Caco-2 (cell line): ENCODE measurements at places on chromosomes 3 and 15.

GRCh38 chr3:140189976-140190375 lies 255.0 kb downstream of the CLSTN2 start:
- no peak overlapping the region for H3K4me3 ChIP-seq
- no peaks in the 10 kb centered on the region for H3K4me1 ChIP-seq
- no peak overlapping the region for H3K27ac ChIP-seq
- no peak for DNase-seq

DNA sequence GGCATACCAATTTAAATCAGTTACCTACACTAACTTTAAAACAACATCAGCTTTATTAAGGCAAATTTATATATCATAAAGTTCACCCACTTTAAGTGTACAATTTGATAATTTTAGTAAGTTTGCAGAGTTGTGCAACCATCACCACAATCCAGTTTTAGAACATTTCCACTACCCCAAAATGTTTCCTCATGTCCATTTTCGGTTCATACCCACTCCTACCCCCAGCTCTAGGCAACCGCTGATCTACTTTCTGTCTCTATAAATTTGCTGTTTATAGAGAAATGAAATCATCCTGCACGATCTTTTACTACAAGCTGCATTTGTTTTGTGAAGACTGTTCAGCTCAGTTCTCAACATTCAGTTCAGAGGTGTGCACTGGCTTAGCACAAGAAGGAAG lies 31.5 kb upstream of the FAM81A start:
- no peaks in the 10 kb centered on the region for H3K36me3 ChIP-seq
- no peak for DNase-seq
- H3K27me3 ChIP-seq, result no peaks in the 10 kb centered on the region
- no peak overlapping the region for H3K4me3 ChIP-seq
- no peak overlapping the region for H3K27ac ChIP-seq

DNA sequence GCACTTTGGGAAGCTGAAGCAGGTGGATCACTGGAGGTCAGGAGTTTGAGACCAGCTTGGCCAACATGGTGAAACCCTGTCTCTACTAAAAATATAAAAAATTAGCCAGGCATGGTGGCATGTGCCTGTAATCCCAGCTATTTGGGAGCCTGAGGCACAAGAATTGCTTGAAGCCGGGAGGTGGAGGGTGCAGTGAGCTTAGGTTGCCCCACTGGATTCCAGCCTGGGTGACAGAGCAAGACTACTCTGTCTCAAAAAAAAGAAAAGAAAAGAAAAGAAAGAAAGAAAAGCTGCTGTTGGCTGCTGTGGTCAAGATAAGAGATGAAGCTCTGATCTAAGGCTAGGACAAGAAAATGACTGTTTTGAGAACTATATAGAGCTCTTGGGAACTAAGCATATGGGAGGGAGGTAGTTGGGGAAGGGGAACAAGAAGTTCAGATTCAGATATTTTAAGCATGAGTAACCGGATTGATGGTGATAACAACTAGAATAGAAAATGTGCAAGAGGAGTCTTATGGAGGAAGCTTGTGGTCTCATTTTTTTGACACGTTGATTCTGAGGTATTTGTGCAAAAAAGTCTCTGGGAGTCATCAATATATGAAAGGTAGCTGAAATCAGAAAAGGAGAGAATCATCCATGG lies 25.7 kb downstream of the DNAH12 start:
- peak overlapping the region; percentile 61 for H3K27ac ChIP-seq
- no peaks in the 10 kb centered on the region for H3K36me3 ChIP-seq
- no peak overlapping the region for H3K4me3 ChIP-seq
- peaks cover 12% of the 10 kb centered on the region; the same call in 1 of the 2 replicates for H3K4me1 ChIP-seq

DNA sequence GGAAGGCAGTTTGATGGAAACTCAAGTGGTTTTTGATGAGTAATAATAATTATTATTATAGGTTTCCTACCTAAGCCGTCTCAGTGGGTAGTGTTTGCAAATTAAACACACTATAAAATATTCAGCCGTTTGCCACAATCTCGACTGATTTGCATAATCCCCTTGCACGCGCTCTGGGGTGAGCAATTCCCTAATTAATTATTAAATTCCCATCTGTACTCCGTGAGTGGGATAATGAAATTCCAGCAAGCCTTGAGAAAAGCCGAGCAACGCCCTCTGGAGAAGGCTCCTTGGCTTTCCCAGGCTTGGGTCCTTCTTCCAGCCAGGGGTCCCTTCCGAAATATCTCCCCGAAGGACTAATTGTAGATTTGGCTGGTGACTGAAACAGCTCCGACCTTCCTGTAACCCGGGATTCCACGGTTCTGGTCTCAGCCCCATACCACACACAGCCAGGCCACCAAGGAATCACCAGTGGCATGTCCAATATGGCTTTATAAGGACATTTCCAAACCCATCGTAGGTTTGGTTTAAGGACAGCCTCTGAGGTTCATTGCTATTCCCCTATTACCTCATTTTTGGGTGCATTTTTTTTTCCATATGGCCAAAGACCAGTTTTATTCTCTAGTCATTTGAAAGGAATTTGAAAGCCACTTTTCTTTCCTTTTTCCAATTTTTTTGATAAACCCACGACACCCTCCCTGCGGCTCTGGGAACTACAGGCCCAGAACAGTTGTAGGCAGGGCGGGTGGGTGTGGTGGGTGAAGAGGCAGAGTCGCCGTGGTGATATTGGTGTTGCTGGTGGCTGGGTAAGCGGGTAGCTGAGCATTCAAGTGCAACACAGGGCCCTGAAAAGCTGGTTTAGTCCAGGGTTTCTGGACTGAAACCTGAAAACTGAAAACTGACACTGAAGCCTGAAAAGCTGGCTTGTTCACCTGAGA lies 33.2 kb upstream of the RGMA start:
- no peaks in the 10 kb centered on the region for H3K4me1 ChIP-seq
- H3K27ac ChIP-seq, result no peak overlapping the region
- H3K27me3 ChIP-seq, result no peaks in the 10 kb centered on the region
- no peak for DNase-seq
- H3K4me3 ChIP-seq, result no peak overlapping the region

DNA sequence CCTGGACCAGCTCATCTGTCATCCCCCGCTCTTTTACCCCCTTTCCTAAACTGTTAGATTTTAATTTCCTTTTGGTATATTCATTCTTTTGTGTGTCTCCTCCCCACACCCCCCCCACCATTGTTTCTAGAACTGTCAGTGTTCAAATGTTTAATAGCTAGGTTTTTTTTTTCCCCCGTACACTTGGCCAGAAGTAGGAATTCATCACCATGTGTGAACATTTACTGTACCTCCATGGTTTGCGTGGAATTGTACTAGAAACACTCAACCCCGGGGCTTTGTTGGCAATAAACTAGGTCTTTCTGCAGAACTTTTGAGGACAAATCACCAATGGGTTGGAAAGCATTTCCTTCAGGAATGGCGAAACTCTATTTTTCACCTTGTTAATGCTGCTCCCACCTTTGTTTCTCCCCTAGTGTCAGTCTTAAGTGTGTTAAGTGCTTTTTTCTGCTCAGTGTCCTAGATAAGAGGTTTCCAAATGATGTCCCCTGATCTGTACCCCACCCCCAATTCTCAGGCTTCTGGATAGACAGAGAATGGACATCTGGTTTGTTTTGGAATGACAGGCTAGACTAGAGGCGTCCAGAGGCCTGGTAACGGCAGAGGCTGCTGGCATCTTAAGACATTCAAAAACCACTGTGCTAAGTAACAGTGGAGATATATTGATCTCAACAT lies 76.8 kb downstream of the SMAD3 start:
- no peak overlapping the region for H3K4me3 ChIP-seq
- H3K36me3 ChIP-seq, result no peaks in the 10 kb centered on the region
- no peaks in the 10 kb centered on the region for H3K27me3 ChIP-seq
- H3K27ac ChIP-seq, result no peak overlapping the region

GRCh38 chr3:14780927-14781507 lies 37.7 kb upstream of the FGD5 start:
- H3K4me1 ChIP-seq, result no peaks in the 10 kb centered on the region
- no peaks in the 10 kb centered on the region for H3K27me3 ChIP-seq
- H3K27ac ChIP-seq, result no peak overlapping the region

- no peaks in the 10 kb centered on the region for H3K36me3 ChIP-seq
- H3K27ac ChIP-seq, result no peak overlapping the region
- DNase-seq, result no peak
- no peaks in the 10 kb centered on the region for H3K4me1 ChIP-seq
Observed at GRCh38 chr15:48062148-48062872, 58.5 kb upstream of the SLC24A5 start.

DNA sequence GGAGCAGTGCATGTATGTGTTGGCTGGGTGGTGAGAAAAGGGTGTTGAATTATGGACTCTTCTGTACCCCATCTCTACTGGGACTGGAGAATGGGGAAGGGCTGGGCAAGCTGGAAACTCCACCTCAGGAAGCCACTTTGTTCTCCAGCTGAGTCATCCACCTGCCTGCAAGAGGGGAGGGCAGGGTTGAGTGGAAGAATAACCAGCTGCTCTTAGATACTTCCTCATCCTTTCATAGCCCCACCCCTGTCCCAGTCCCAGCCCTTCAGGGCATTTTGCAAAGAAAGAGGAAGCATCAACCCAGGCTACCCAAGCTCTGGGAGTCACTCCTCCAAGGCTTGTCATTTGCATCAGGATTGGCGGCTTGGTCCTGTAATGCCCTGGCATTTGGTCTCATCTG lies 33.1 kb downstream of the RAB11A start:
- peak overlapping the region; percentile 94 for H3K27ac ChIP-seq
- H3K36me3 ChIP-seq, result peaks cover 1% of the 10 kb centered on the region
- H3K27me3 ChIP-seq, result no peaks in the 10 kb centered on the region

GRCh38 chr3:160265088-160265487 lies 39.9 kb downstream of the C3orf80 start:
- H3K4me1 ChIP-seq, result no peaks in the 10 kb centered on the region
- H3K27ac ChIP-seq, result no peak overlapping the region
- no peaks in the 10 kb centered on the region for H3K27me3 ChIP-seq
- no peak for DNase-seq
- H3K4me3 ChIP-seq, result no peak overlapping the region
- H3K36me3 ChIP-seq, result no peaks in the 10 kb centered on the region

GRCh38 chr15:39501366-39502081 lies 79.4 kb upstream of the THBS1 start:
- H3K4me1 ChIP-seq, result no peaks in the 10 kb centered on the region
- H3K36me3 ChIP-seq, result no peaks in the 10 kb centered on the region
- no peaks in the 10 kb centered on the region for H3K27me3 ChIP-seq

GRCh38 chr15:39599871-39600270 lies 19.0 kb downstream of the THBS1 start:
- no peaks in the 10 kb centered on the region for H3K36me3 ChIP-seq
- DNase-seq, result no peak
- H3K4me3 ChIP-seq, result no peak overlapping the region
- H3K27me3 ChIP-seq, result no peaks in the 10 kb centered on the region

- H3K27me3 ChIP-seq, result no peaks in the 10 kb centered on the region
- H3K36me3 ChIP-seq, result no peaks in the 10 kb centered on the region
- DNase-seq, result no peak
- H3K4me3 ChIP-seq, result no peak overlapping the region
Observed at GRCh38 chr15:75350601-75351361, 3.9 kb downstream of the NEIL1 start.

- H3K27ac ChIP-seq, result no peak overlapping the region
- no peak for DNase-seq
Observed at GRCh38 chr15:101046826-101047225, 127.7 kb downstream of the LRRK1 start.

- no peaks in the 10 kb centered on the region for H3K36me3 ChIP-seq
- H3K4me3 ChIP-seq, result no peak overlapping the region
- H3K4me1 ChIP-seq, result no peaks in the 10 kb centered on the region
- H3K27ac ChIP-seq, result no peak overlapping the region
- no peak for DNase-seq
- no peaks in the 10 kb centered on the region for H3K27me3 ChIP-seq
Observed at GRCh38 chr15:83554558-83554957, 99.4 kb upstream of the ADAMTSL3 start.

GRCh38 chr3:23600167-23600871 lies 205.4 kb upstream of the UBE2E1 start:
- H3K27me3 ChIP-seq, result no peaks in the 10 kb centered on the region
- H3K27ac ChIP-seq, result no peak overlapping the region
- H3K36me3 ChIP-seq, result no peaks in the 10 kb centered on the region
- H3K4me1 ChIP-seq, result peaks cover 15% of the 10 kb centered on the region
- DNase-seq, result peak; percentile 42

- H3K27me3 ChIP-seq, result no peaks in the 10 kb centered on the region
- H3K4me3 ChIP-seq, result no peak overlapping the region
- DNase-seq, result no peak
Observed at GRCh38 chr15:51838270-51838669, 8.8 kb downstream of the TMOD3 start.

DNA sequence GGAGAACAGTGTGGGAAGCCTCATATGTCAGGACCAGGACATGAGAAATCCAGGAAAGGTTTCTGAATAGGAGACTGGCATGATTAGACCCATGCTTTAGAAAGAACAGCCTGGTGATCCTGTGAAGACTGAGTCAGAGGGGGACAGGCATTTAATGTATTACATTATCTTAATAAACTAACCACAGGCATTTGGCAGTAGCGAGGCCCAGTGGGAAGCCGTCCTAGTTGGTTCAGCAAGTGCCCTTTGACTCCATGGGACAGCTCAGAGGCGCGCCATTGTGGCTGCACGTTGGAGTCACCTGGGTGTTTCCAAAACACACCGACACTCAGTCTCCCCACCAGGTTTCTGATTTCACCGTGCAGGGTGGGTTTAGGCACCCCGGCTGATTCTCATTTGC lies 90.5 kb upstream of the DGKG start:
- DNase-seq, result no peak
- H3K4me1 ChIP-seq, result no peaks in the 10 kb centered on the region
- no peaks in the 10 kb centered on the region for H3K36me3 ChIP-seq
- peaks cover 1% of the 10 kb centered on the region for H3K27me3 ChIP-seq
- H3K27ac ChIP-seq, result no peak overlapping the region
